ENCODE measurements at places on chromosomes 3 and 15. TPM values are rescaled to one million over a fixed set of nuclear protein-coding genes. Genes with fewer than 3 reads are reported as not detected.

CFAP100 gene
- total RNA-seq: not detected

GRCh38 chr3:54909191-54909590 lies 18.7 kb downstream of the LRTM1 start:
- no peak for ATAC-seq

GRCh38 chr3:67290438-67290837 lies 292.3 kb downstream of the KBTBD8 start:
- no peak for ATAC-seq

- no peak for ATAC-seq
Observed at GRCh38 chr3:123536153-123536895, 48.5 kb downstream of the HACD2 start.

DNAJB11 gene
- 63.5 TPM for total RNA-seq

SPINK8 gene
- total RNA-seq: not detected

DNA sequence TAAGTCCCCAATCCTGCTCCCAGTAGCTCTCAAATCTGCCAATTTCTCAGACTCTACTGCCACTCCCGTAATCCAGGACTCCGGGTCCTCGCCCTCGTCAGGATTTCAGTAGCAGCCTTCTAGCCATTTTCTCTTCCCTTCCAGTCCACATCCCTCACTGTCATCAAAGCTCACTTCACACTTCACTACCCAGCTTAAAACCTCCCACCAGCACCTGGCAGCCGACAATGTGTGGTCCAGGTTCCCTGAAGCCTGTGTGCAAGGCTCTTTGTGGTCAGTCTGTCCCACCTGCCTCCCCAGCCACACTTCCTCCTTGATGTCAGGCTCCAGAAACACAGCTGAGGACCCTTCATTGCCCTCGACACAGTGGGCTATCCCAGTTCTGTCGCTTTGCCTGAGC lies 304.5 kb upstream of the ROPN1 start:
- ATAC-seq: no peak

- no peak for ATAC-seq
Observed at GRCh38 chr15:31274496-31275330, 51.9 kb upstream of the KLF13 start.

IL17RE gene
- 0.36 TPM for total RNA-seq

- ATAC-seq: no peak
Observed at GRCh38 chr15:82805994-82806406, at the start of gene FSD2. FSD2 (minus strand) TSS chr15:82806069; CDS start chr15:82787390, 18,679 bp downstream.

GOLGA8T gene
- not detected for total RNA-seq

FANCD2OS gene
- total RNA-seq: not detected

DNA sequence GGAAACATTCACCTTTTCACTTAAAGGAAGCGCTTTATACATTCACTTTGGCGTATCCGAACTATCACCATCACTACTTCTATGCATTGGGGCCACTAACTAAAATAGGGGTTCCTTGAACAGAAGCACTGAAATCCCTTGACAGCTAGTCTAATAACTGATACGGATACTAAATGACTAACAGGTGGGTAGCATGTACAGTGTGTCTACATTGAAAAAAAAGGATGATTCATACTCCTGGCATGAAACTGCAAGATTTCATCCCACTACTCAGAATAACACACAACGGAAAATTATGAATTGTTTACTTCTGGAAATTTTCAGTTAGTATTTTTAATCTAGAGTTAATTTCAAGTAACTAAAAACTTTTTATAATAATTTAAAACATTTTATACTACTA lies 96.7 kb downstream of the SMARCC1 start:
- no peak for ATAC-seq

- no peak for ATAC-seq
Observed at GRCh38 chr15:66876731-66877476, 174.9 kb downstream of the SMAD6 start.

- no peak for ATAC-seq
Observed at GRCh38 chr15:64690578-64691296, 84.7 kb downstream of the RBPMS2 start.

- ATAC-seq: no peak
Observed at GRCh38 chr3:36852071-36852470, 87.7 kb upstream of the DCLK3 start.

DNA sequence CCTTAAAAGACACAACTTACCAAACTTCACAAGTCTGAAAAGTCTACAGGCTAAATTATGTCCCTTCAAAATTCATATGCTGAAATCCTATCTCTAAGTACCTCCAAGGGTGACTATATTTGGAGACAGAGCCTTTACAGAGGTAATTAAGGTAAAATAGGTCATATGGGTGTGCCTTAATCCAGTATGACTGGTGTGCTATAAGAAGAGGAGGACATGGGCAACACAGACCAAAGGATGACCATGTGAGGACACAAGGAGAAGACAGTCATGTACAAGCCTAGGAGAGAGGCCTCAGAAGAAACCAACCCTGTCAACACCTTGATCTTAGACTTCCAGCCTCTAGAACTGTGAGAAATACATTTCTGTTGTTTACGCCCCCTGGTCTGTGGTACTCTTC lies 32.2 kb downstream of the TXNRD3 start:
- no peak for ATAC-seq

All from motor neuron (in vitro differentiated cells).